ENCODE measurements at places on chromosomes 4 and X.

DNA sequence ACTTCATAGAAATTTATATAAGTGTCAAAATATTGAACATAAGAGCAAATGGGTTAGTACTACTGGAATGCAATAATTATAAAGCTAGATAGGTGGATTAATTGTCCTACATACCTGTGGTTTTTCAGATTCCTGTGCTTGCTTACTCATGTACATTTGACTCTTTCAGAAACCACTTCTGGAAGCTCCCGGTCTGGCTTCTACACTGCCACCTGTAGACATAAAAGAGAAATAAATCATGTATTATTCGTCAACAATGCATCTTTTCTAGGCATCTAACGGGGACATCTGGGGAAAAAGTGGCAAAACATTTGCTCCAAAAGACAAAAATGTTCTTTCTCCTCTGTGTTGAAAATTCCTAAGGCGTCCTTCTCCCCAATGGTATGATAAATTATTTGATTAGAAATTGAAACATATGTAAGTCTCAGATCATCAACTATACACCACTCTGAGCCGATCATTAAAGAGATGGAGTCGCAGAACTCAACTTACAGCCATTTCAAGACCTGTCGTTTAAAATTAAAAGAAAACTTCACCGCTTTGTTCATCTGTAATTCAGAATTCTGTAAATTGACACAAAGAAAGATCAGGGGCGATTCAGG lies 648.7 kb upstream of the DIPK2B start:
- DNase-seq, result no peak

DNA sequence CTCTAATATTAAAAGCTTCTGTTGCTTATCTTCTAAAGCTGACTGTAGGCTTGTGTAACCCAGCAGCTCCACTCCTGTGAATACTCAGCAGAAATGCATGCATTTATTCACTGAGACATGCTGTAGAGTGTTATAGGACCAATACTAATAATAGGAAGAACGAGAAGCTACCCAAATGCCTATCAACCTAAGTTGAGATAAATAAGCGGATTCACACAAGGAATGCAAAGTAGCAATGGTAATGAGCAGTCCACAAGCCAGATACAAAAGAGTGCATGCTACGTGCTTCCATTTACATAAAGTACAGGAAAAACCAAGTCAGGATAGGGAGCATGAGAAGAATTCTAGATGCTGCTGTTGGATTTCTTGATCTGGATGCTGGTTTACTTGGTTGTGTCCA lies 155.9 kb downstream of the AASDH start:
- DNase-seq, result no peak

- DNase-seq, result no peak
Measured at GRCh38 chrX:25810202-25810601, 327.9 kb upstream of the MAGEB18 start.

GRCh38 chr4:1080961-1081688 lies 32.2 kb downstream of the RNF212 start:
- DNase-seq, result peak; percentile 13

DNA sequence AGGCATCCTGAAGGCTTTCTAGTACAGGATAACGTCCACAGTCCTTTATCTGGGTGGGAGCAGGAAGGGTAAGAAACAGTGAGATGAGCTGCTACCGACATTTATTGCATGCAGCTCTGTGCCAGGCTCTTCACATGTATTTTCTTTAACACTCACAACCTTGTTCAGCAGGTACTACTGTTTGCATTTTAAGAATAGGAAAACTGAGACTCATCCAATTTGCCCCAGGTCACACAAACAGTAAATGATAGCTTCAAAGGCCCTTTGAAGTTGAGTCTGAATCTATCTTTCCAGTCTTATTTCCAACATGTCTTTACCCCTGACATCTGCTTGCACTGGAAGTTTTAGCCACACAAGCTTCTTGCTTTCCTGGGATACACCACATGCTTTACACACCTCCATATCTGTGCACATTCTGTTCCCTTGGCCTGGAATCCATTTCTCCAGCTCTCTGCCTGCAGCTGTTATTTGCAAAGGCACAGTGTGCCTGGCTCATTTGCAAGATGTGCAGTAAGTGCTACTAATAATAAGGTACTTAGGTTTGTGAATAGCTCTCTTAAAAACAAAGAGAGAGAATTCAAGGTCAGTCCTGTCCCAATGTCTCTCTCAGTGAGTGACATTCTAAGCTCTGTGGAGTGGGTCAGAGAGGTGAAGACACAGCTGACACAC lies 61.2 kb downstream of the METTL14 start:
- no peak for DNase-seq

GRCh38 chrX:79444694-79445210 lies 77.6 kb upstream of the ITM2A start:
- no peak for DNase-seq

DNA sequence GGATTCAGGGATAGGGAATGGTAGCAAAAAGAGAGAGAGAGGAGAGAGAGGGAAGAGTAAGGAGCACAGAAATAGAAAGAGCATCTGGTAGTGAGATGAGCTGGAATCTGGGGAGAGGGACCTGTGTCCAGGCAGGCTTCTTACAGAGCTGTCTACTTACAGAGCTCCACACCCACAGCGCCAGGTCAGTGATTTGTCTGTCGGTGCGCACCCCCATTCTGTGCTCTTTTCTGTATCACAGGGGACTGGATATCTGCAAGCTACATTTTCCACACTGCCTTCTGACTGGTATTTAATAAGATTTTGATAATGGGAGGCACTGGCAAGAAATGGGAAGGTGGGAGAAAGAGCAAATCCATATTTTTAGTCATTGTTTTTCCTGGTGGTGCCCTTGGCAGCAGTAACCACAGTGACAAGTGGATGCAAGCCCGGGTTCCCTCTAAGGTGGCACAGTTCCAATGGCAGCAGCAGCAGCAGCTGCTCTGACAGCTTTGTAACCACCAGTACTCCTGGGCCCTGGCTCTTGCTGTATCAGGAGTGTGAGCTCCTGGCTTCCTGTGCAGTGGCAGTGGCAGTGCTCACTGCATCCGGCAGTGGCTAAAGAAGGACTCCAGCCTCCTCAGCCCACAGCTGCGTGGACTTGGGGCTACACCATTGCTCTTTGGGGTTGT lies 300.5 kb downstream of the TRIML1 start:
- DNase-seq, result no peak

GRCh38 chr4:84597450-84597849 lies 14.5 kb downstream of the CDS1 start:
- no peak for DNase-seq

DNA sequence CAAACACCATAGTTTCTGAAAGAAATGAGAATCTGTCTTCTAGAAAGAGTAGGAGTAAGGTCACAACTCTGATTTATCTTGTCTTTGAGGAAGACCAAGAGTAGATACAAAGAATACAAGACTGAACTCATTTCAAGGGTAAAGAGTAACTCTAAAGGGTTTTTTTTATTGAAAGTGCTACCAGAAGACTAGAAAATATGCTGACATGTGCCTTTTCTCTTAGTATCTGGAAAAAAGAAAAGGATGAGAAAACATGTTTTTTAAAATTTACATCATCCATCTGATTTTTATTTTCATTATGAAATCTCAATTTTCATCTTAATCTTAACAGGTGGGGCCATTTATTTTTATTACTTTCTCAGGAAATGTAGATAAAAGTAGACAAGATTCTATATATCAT lies 43.0 kb downstream of the UNC5C start:
- no peak for DNase-seq

DNA sequence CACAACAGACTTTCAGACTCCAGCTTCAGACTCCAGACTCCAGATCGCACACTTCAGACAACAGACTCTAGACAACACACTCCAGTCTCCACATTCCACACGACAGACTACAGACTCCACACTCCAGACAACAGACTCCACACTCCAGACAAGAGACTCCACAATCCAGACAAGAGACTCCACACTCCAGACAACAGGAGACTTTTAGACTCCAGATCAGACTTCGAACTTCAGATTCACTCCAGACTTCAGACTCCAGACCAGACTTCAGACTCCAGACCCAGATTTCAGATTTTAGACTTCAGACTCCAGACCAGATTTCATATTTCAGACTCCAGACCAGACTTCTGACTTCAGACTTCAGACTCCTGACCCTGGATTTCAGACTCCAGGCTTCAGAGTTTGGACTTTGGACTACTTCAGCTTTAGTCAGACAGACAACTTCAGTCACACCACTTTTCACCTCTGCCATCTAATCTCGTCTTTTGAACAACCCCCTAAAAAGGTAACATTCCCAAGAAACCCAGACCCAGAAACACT lies 29.0 kb upstream of the TLR2 start:
- no peak for DNase-seq

GRCh38 chrX:3690140-3690539 lies 23.3 kb downstream of the PRKX start:
- no peak for DNase-seq

DNA sequence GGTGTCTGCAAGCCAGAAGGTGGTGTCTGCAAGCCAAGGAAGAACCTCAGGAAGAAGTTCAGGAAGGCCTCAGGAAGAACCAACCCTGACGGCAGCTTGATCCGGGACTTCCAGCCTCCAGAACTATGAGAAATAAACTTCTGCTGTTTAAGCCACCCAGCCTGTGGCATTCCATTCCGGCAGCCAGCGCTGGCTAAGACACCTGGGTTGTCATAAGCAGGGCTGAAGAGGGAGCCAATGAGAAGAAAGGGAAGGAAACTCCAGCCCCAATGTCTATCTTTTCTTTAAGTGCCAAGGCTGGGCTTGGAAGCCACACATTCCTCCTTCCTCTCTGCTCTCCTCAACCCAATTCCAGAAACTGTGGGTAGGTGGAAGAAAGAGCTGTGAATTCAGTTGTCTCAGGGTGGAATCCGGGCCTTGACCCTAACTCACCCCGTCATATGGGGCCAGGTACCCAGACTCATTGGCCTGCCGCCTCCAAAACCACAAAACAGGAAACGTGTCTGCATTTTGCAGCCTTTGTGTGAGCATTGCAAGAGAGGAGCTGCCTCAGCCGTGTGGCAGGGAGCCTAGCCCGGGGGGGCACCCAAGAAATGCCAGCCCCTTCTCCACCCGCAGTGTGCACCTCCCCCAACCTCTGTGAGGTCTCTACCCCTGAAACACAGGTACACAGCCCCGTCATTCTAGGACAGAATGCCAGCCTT lies 26.8 kb downstream of the CRMP1 start:
- no peak for DNase-seq
